ENCODE measurements at places on chromosomes 3 and 15. TPM values are rescaled to one million over a fixed set of nuclear protein-coding genes. Genes with fewer than 3 reads are reported as not detected.

The ZCWPW2 gene
- 0.37 TPM for polyA plus RNA-seq

The LAMB2 gene
- 153 TPM for polyA plus RNA-seq

The PLA1A gene
- 10.3 TPM for polyA plus RNA-seq

The POC1A gene
- 2.3 TPM for polyA plus RNA-seq

The TGM4 gene
- not detected for polyA plus RNA-seq

The AGBL1 gene
- polyA plus RNA-seq = 0.08 TPM

The FBN1 gene
- 23.4 TPM for polyA plus RNA-seq

The ARHGEF26 gene
- 12.3 TPM for polyA plus RNA-seq

The POLQ gene
- polyA plus RNA-seq = 0.22 TPM

The LOXL1 gene
- 9.4 TPM for polyA plus RNA-seq

The ECE2 gene
- not detected for polyA plus RNA-seq

The SHC4 gene
- 0.09 TPM for polyA plus RNA-seq
